Activated naive CD4-positive, alpha-beta T cell treated with anti-CD3 and anti-CD28 coated beads for 36 hours (primary cell): ENCODE measurements at places on chromosomes 7 and 10.
A peak's percentile ranks its signal among the peaks of the same experiment; 100 is the strongest.

- no peak for DNase-seq
Observed at GRCh38 chr7:38977685-38978084, at the start of gene POU6F2. POU6F2 (plus strand) TSS chr7:38977909; CDS start chr7:38977954, 45 bp downstream.

DNA sequence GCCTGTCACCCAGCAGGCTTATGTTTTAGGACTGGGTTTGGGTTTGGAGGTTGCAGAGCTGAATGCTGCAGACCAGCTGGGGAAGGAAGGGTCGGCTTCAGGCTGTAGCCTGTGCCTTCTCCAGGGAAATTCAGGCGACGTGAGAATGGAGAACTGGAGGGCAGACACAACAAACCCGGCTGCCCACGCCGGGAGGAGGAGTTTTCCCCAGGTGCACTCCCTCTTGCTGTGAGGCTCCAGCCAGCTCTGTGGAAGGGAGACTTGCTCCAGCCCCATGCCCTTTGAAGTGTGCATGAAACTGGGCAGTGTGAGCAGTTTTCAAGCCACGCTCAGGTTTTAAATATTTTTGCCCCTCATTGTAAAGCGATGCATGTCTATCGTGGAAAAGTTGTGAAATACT, 279.1 kb downstream of the CCSER2 start:
- DNase-seq, result no peak

DNA sequence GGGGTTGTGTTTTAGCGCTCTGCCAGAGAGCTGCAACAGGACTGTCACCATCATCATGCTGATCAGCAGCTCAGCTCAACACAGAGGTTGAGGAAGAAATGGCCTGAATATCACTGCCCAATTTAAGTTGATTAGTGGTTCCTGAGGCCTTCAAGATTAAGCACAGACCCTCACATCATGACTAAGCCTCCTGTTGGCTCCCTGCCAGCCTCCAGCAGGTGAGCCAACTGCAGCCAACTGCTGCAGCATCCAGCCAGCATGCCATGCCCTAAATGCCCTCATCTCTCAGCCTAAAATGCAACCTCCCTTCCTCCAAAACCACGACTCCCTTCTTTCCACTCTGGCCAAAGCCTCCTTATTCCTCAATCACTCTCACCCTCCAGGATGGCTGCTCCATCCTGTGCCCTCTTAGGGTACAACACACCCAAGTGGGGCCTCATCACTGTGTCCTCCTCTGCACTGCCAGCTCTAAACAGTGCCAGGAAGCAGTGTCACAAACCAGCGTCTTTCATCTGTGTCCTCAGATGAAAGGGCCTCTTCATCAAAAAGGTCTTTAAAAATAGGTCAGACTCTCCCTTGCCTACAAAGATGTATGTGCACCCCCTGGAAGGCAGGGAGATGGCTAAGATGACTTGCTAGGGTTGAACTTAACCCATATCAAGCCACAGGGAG, 259.3 kb downstream of the ZEB1 start:
- DNase-seq, result peak; percentile 23

DNA sequence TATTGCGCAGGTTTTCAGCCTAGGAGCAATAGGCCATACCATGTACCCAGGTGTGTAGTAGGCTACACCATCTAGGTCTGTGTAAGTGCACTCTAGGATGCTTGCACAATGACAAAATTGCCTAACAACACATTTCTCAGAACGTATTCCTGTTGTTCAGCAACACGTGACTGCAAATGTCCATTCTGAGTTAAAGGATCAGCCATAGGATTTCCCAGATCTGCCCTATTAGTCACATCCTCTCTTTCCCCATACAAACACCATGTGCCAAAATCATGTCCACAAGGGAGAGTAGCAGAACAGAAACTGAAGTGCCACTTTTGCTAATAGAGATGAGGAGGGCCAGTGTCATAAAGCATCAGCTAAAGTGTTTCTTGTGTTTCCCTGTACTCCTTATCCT, 42.6 kb upstream of the AMPH start:
- no peak for DNase-seq

DNA sequence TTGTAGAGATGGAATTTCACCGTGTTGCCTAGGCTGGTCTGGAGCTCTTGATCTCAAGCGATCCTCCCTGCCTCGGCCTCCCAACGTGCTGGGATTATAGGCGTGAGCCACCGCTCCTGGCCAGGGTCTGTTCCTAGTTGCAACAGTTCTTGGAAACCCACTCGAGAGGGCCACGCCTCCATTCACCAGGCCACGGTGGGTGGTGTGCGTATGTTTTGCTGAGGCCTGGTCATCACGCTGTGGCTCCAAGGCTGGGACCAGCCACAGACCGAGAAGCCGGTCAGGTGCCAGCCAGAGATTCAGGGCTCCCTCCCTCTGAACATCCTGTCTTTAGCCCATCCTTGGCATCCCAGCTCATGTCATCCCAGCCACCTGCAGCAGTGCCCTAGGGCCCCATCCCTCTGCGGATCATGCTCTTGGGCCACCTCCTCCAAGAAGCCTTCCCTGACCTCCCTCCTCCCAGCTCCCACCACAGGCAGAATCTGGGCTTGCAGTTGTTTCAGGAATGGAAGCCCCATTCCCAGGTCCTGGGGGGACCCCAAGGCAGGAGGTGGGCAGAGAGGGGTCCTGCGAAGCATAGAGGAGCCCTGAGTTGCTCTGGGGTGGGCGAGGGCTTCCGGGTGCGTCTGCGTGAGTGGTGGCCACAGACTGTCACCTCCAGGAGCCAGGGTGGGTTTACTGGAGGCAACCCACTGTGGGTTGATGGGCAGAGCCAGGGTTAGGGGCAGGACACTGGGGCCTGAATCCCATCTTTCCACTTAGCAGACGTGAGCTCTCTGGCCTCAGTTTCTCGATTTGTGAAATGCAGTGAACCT, 5.2 kb downstream of the LAT2 start:
- no peak for DNase-seq

DNA sequence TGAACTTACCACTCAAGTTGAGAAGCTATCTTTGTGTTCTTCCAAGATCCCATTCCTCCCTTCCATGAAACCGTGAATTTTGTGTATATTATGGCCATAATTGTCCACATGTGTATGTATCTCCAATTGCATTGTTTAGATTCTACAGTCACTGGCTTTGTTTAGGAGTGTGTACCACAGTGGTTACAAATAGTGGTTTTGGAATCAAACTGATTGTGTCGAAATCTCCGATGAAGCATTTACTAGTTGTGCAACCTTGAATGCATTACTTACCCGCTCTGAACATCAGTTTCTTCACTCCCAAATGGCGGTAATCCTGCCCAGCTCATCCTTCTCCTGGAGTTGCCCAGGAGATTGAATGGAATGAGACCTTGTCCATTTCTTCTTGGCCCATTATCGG, 145.0 kb upstream of the ZNF32 start:
- no peak for DNase-seq

- DNase-seq, result no peak
Observed at GRCh38 chr7:29482056-29482455, 81.6 kb upstream of the PRR15 start.

DNA sequence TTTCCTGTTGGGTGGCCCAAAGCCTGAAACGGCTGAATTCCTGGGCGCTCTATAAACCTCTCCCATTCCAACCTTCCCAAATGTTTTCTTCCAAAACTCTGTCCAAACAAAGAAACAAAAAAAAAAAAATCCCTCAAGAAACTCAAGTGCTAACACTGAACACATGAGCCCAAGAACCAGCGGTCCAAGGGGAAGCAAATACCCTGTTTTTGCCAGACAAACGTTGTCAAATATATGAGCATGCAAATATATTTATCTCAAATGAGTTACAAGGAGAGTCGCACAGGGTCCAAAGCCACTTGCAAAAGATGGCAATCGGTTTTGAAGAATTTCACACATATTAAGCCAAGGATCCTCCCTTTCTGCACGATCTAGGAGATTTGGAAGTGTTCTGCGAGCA, 23.3 kb upstream of the EMX2 start:
- no peak for DNase-seq

DNA sequence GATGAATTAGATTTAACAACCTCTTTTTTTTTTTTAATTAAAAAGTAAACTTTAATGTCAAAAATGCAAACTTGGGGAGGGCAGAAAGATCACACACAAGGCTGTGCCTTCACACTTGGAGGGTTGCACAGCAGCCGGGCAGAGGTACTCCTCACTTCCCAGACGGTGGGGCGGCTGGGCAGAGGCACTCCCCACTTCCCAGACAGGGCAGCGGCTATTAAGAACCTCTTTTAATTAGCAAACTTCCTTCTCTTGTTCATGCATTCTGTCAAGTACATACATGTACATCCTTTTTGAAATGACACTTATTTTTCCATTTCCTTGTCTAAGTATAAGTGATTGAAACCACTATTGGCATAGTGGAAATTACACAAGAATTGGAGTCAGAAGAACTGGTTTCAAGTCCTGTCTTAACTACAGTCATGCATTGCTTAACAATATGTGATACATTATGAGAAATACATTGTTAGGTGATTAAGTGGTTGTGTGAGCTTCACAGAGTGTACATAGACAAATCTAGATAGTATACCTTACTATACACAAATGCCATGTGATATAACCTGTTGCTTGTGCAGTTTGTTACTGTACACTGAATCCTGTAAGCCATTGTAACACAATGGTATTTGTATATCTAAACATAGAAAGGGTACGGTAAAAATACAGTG, 26.5 kb downstream of the BTRC start:
- DNase-seq, result no peak

DNA sequence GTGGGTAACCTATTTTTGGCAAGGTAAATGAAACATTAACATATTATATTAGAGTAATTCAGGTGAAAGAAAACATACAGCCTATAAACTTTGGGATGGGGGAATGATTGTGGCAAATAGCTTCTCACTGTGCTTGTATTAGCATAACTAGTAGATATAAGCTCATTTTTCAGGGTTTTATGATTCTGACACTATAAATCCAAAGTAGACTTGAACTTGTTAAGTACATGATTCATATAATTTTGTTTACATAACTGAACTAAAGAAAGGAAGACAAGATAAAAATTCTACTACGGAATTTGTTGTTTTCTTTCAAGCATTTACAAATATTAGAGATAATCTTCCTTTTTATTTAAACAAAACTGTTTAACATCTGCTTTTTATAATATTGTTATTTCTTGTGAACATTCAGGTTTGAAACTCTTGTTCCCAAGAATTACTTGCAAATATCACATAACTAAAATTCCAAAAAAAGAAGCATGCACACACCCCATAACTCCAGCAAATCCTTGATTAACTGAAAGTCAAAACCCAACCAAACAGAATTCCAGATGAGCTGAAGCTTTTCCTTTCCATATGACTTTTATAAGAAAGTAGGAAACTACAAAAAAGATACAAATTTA, 142.3 kb downstream of the JAZF1 start:
- no peak for DNase-seq

DNA sequence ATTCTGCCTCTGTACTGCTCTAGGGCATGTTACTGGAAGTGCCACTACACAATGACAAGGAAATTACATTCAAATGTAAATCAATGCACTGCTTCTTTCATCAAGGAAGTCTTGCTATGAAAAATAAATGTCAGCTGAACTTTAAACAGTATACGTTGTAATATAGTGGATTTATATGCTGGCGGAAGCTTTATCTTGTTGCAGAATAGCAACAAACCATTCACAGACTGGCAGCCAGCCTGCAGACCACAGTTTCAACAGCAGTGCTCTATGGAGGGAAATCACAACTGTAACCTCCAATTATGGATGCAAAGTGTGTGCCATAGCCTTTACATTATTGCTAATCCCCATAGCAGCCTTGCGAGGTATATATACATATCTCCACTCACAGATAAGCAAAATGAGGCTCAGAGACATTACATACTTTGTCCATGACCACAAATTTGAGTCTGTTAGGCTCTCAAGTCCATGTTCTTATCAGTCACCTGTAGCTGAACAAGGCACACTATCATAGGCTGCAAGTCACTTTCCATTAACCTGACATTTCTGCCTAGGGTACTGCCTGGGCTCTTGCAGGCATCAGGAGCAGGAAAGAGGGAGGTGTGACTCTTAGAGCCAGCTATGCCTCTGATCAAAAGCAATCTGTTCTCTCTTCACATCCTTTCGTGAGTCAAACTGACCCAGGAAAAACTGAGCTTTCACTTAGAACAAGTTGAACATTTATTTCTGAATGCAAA, 22.6 kb downstream of the COL28A1 start:
- DNase-seq, result no peak

DNA sequence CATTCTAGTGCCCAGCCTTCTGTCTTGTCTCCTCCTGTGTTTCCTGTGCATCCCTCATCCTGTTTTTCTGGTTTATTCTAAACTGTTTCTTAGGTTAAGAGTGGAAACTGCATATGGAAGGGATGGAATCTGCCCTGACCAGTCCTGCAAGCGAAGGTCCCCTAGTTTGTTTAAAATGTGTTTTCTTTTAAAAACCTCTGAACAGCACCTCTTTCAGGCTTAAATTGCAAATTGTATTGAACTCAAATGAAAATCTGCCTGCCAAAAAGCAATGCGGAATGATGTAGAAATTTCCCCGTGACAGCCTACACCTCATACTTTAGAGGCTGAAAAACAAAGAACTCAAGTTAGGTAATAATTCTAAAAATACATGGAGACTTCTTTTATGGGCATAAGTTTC, 222.8 kb upstream of the IMMP2L start:
- DNase-seq, result no peak

DNA sequence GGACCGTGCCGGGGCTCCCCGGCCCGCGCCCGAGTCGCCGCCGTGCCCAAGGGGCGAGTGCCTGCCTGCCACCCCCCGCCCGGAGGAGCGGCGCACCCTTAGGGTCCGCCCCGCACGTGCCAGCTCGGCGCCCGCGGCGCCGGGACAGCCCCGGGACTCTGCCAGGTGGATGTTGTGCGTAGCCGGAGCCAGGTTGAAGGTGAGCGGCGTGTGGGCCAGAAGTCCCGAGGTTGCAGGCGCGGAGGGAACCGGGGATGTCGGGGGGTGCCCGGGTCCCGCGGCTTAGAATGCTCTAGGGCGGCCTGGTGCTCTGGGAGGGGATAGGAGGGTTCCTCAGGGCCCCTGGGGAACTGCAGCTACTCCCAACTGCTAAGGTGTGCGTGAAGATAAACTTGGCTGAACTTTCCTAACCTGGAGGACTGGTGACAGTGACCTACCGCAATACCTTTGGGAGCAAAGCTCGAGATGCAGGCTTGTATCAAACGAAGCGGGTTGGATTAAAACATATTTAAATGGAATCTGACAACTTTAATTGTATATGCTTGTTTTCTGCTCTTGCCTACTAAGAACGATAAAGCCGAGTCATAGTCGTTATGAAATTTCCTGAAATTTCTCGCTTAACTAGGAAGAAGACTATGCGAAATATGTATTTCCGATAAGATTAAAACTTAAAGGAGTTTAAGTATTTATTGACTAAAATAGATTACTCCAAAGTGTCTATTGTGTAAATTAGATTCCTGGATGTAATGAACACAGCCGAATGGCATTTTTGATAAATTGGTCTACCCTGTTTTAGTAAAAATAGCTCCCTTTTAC, at the start of gene CUX1:
CUX1 (plus strand) TSS at position 156 of the 816 bp plus-strand sequence; CDS start at position 170, 14 bp downstream.
- peak; percentile 41 for DNase-seq

- DNase-seq, result no peak
Observed at GRCh38 chr7:40659231-40659630, 524.4 kb downstream of the SUGCT start.
